ENCODE measurements at places on chromosomes 13 and 19.

- DNase-seq: no peak
Observed at GRCh38 chr13:51550151-51550550, 34.1 kb upstream of the WDFY2 start.

- DNase-seq: no peak
Observed at GRCh38 chr13:31629085-31629780, 110.1 kb upstream of the RXFP2 start.

DNA sequence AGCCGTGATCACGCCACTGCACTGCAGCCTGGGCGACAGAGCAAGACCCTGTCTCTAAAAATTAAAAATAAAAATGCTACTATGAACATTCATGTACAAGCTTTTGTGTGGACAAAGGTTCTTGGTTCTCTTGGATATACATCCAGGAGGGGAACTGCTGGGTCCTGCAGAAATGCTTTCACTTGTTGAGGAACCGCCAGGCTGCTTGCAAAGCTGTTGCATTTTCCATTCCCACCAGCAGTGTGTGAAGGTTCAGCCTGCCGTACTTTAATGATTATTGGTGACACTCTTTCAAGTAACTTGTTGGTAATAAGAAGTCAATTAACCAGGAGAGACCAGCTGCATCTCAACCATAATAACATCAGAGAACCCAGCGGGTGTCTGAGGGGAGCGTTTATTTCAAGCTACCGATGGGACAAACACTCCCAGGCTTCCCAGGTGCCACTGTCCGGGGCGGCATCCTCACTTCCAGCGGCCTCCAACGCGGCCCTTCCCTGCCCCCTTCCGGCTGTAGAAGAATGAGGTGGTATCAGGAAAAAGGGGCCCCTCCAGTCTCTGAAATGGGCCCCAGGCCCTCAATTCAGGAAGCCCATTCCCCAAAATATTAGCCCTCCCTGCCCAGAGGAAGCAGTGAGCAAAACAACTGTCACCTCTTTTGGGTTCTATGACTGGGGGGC is 15.2 kb upstream of the PPP1R12C start:
- DNase-seq: no peak

DNA sequence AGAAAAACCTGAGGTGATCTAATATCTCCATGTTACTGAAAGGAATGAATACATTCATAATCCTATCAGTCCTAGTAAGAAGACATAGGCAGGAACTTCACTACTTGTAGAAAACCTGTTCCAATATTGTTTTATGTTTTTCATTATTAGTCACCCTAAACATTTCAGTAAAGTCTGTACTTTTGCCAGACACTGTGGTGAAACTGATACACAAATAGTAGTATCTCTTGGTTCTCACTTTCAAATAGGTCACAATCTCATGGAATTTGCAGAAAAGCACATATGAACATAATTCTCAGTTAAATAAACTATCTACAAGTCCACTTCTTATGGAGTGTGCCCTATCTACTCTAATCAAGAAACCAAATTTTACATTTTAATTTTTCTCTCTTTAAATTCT is 88.3 kb upstream of the PCDH9 start:
- DNase-seq: no peak

DNA sequence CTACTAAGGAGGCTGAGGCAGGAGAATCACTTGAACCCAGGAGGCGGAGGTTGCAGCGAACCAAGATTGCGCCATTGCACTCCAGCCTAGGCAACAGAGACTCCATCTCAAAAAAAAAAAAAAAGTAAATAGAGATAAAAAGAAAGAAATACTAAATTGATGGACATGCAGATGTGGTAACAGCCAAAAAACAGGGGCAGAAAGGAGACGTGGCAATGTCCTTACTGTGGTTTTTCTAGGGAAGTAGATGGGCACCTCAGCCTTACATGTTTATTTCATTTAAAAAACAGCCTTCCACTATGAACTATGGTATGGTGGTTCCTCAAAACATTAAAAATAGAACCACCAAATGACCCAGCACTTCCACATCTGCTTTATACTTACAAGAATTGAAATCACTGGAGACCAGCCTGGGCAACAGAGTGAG is 6.5 kb upstream of the EIF3G start:
- DNase-seq: no peak

GRCh38 chr13:40668335-40668734 is 1.9 kb upstream of the FOXO1 start:
- no peak for DNase-seq
